ENCODE measurements at places on chromosomes 16 and 17.

DNA sequence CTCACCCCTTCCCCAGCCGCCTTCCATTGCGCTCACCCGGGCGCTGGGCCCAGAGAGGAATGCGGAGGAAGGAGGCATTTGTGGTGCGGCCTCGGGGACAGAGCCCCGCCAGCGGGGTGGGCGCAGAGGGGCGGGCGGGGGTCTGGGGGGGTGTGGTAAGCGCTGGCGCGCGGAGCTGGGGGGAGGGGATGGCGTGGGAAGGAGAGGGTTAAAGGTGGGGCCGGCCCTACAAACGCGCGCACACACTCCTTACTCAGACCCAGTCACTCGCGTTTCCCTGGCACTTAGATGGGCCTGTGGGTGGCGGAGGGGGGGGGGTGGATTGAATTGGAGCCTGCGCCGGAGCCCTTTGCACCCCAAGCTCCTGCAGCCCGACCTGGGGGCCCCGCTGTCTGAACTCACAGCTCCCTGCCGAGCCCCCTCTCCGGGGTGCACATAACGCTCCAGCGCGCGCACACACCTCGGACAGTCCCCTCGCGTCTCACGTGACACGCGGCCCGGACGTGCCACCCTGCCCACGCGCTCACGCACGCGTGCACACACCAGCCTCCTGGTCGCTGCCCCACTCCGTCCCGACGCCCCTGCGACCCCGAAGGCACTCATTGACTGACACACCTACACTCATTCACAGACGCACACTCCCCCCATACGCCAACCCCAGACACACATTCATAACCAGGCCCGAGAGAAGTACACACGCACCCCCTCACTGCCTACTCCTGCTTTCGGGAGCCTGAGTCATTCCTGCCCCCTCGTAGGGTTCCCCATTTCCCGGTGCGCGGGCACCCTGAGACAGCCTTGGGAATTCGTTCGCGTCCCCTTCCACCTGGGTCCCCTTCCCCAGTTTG is 844 bp downstream of the TBKBP1 start:
- no peak for DNase-seq

- DNase-seq: no peak
Measured at GRCh38 chr17:36850790-36851189, 86.5 kb upstream of the LHX1 start.

GRCh38 chr16:65305266-65305959 is 183.6 kb upstream of the CDH11 start:
- DNase-seq: no peak

DNA sequence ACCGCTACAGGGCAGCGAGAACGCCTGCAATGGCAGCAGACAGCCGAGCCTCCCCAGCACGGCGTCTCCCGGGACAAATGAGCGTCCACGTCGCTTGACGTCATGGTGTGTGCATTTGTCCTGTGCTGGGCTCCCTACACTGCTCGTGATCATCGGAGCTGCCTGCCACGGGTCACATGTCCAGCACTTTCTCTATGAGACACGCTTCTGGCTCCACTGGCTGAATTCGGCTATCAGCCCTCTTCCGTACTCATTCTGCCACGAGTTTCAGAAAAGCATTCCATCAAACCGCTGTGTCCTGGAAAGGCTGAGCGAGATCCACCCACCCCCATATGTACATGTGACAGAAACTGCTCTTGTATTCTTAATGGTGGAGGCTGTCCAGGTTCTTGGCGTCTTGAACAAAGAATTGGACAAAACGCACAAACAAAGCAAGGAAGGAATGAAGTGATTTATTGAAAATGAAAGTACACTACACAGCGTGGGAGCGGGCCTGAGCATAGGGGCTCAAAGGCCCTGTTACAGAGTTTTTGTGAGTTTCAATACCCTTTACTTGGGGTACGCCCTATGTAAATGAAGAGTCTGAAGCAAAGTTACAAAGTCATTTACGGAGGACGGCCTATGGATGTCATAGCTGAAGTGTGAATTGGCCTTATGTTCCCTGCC is 28.5 kb upstream of the SHCBP1 start:
- no peak for DNase-seq

DNA sequence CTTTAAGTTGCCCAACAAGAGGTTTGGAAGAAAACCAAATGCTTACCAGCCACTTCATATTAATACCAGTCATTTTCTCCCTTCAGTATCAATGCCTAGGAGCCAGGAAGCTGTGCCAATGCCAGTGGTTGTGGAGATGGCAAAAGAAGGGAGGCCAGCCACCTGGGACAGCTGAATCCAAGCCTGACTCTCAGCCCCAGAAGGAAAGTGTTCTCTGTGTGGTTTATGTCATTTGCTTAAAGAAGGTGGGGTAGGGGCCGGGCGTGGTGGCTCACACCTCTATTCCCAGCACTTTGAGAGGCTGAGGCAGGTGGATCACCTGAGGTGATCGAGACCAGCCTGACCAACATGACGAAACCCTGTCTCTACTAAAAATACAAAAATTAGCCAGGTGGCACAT is 13.4 kb downstream of the C17orf78 start:
- no peak for DNase-seq

- no peak for DNase-seq
Measured at GRCh38 chr17:7883781-7884386, 4.7 kb upstream of the CHD3 start.

GRCh38 chr16:73048292-73049080 is 558 bp upstream of the ZFHX3 start:
- DNase-seq: no peak

DNA sequence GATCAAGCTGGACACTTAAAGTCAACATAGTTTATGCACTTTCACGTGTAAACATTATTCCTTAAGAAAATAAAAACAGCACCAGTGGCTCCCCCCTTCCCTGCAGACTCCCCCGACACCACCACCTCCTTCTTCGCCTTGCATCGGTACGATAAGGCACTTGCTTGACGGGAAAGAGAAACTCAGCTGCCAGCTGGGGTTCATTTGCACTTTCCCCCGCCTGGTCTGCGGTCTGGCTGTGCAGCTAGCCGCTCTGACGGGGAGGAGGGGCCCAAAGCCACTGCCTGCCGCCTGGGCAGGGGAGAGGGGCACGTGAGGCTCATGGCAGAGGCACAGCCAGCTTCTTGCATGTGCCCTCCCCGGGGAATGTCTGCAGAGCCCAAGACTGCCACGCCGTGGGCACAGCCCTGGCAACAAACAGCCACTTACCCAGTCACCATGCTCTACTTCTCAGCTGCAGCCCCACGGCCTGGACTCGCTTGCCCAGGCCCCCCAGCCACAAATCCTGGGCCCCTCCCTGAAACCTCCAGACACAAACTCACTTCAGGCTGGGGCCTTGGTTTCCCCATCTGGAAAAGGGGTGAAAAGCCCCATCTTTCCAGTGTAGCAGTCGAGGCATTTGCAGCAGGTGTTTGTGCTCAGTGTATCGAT is 16.5 kb upstream of the PRM1 start:
- DNase-seq: peak; percentile 38

- no peak for DNase-seq
Measured at GRCh38 chr16:47966325-47966724, 189.5 kb downstream of the ABCC12 start.

GRCh38 chr16:11706180-11706742 is 36.4 kb downstream of the TXNDC11 start:
- DNase-seq: no peak

- no peak for DNase-seq
Measured at GRCh38 chr16:72639494-72639893, 408.4 kb downstream of the ZFHX3 start.

GRCh38 chr17:40678902-40679522 is 14.0 kb upstream of the KRT222 start:
- DNase-seq: no peak

GRCh38 chr16:27483624-27484023 is 66.1 kb downstream of the GTF3C1 start:
- no peak for DNase-seq

DNA sequence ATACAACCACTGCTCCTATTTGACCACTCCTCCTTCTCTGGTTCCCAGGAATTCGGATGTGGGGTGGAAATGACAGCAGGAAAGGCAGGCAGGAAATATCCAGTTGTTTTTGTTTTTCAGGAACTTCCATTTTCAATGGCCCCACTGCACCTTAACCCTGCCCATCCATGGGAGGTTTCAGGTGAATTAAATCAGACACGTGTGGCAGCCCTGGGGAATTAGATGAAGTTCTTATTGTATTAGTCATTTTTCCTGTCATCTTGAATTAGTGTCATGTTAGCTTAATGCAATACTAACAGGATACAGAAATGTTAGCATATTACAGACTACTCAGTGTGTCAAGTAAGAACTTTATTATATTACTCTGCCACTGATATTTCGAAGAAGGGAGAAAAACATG is 146.4 kb downstream of the CHD9NB start:
- DNase-seq: no peak

DNA sequence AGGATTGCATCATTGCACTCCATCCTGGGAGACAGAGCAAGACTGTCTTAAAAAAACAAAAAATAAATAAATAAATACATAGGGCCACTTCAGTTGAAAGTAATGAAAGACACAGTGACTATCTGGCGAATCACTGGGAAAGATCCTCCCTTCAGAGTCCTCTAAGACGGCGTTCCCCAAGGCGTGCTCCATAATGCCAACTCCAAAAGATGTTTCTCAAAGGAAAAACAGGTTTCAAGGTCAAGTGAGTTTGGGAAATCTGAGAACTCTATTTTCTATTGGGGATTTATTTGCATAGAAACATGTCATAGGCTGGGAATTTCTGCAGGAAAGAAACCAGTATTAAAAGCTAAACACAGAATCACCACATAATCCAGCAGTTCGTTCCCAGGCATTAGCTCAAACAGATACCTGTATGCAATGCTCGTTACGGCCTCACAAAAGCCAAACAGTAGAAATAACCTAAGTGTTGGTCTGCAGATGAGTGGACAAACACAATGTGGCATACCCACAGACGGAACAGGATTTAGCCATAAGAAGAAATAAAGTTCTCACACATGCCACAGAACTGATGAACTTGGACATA is 7.9 kb downstream of the KLHDC4 start:
- no peak for DNase-seq

- DNase-seq: no peak
Measured at GRCh38 chr16:15054357-15055140, 1.3 kb downstream of the NTAN1 start.

DNA sequence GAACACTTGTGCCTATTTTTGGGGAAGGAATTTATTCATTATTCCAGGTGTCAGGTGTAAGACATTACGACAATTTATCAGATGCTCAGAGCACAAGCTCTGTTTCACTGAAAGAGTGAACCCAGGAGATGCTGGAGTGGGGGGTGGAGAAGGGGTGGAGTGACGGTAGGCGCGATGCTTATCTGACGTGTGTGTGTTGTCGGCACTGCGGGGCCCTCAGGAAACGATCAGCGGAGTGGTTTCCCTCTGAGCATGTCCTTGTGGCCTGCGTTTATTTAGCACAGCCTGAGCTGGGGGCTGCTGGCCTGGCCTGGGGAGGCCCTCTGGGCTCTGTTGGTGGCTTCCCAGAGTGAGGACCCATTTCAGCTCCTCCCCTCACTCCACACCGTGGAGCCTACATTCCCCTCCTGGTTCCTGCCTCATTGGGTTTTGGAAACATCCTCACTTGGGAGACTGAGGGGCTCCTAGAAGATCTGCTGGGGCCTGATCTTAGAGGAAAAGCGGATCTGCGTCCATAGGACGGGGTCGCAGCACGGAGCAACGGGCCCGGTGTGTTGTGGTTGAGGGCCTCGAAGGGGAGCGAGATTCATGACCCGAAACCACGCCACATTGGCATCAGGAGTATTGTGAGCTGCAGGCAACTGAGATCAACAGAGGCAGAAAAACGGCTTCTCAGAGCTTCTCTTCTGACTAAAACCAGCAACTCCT is 19.0 kb upstream of the GNG13 start:
- DNase-seq: no peak

GRCh38 chr16:88650749-88651275 is at the start of gene CYBA:
Gene CYBA, minus strand, starts transcription at chr16:88651053. Its CDS starts 40 bp downstream, at chr16:88651013.
- DNase-seq: peak; percentile 35

DNA sequence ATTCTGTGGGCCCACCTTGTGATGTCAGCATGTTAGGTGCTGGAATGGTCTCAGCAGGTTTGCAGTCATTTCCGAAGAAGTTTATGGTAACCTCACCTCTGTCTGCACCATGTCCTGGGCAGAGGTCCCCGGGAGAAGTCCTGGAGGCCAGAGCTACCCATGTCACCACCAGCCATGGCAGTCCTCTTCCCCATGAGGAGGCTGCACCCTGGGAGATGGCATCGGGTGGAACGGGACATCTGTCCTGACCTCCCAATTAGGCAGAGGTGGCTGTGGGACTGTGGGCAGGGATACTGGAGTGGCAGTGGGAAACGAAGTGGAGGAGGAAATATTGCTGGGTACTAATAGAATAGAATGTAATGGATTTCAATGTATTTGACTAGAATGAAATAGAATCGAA is 511.8 kb upstream of the WSB1 start:
- no peak for DNase-seq

DNA sequence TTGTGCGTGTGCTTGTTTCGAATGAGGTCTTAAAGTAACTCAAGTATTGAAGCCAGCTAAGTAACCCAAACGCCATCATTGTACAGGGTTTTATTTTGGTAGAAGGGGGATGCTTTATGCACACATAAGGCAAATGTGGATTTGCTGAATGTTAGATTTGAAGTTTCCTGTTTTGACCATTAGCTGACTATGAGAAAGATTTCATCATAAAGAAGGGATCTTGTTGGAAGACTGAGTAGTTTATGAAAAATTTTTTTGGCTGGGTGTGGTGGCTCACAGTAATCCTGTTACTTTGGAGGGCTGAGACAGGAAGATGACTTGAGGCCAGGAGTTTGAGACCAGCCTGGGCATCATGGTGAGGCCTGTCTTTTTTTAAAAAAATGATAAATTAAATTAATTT is 10.0 kb upstream of the ZFP3 start:
- DNase-seq: no peak

- DNase-seq: no peak
Measured at GRCh38 chr16:48592839-48593429, 17.0 kb downstream of the N4BP1 start.

DNA sequence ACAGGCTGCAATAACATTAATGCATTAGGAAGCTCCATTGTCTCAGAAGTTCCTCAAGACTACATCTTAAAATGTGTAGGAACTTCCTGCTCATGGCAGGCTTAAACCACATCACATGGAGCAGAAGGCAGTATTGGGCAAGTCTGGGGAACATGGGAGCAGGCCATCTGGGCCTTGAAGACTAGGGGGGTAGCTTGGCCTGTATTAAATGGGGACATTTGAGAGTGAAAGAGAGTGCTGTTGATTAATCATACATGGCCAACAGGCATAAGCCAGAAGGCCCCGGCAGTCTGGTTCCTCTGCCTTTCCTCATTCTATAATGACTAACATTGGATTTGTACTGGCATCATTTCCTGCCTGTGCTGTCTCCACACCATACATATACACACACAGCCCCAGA is 25.2 kb upstream of the SLC5A11 start:
- DNase-seq: no peak
